Psoas muscle (tissue), 8 donors: ENCODE measurements at places on chromosomes 1 and 21. TPM values are rescaled to one million over a fixed set of nuclear protein-coding genes. Genes with fewer than 3 reads are reported as not detected.

GRCh38 chr1:213274140-213274539 lies 223.1 kb downstream of the RPS6KC1 start:
- no peak for DNase-seq

GRCh38 chr1:58783090-58783992 lies 506 bp downstream of the JUN start:
- peak; percentile 70 for DNase-seq

- no peak for DNase-seq
These were observed 25.3 kb downstream of the DSTYK start for GRCh38 chr1:205186191-205186590.

DNA sequence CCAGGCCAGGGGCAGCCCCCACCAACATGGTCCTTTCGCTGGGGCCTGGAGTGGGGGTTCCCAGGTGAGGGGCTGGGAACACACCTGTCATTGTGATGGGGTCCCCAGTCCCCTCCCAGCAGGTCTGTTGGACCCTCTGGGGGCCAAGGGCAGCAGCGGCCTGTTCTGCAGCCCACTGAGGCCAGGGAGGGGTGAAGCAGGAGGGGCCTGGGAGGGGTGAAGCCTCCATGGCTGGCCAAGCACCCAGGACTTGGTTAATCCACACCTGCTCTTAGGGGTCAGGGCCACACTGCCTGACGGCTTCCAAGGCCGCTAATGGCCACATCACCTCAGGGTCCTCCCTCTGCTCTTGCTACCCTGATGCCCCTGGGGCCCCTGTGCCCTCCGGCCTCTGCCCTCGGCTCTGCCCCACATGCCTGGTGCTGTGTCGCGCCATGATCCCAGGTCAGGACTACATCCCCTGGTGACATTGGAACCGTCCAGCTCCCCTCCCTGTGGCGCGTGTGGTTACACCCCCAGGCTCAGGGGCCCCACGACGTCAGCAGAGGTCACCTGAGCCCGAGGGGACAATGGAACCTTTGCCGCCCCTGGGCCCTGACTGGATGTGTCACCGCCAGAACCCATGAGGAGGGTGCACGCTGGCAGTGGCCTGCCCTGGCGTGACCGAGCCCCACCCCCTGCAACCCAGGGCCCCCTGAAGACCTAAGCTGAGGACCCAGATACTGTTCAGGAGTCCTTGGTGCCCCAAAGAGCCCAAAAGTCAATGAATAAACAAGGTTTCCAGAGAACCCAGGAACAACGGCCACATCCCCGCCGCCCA lies 7.0 kb downstream of the TNFRSF18 start:
- peak; percentile 11 for DNase-seq

DNA sequence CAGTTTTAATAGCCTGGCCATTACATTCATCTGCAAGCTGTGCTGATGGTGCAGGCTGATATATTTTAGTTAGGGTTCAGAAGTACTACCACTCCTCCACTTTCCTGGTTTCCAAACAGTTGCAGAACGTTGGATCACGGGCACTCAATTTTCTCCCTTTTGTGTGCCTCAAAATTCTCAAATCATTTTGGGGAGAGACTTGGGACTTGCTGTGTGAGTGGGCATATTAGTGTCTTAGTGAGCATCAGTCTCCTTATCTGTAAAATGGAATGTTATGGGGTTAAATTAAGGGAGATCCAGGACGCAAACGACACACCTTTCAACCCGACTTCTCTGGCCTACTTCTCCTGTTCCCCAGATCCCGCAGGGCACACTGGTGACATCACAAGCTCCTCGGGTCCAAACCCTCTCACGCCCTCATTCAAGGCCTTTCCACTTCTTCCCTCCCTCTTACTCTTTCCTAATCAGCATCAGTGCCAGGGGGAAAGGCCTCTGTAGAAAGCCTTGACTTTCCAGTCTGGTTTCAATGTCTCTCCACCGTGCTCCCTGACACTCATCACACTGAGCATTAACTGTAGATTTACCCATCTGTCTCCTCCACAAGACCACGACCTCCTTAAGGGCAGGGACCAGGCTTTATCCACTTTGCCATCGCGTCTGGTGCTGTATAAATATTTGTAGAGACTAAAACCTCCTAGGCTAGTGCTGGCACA lies 1.2 kb downstream of the PIGP start:
- peak; percentile 74 for DNase-seq

- DNase-seq = no peak
These were observed 20.2 kb upstream of the IVNS1ABP start for GRCh38 chr1:185337246-185337645.

DNA sequence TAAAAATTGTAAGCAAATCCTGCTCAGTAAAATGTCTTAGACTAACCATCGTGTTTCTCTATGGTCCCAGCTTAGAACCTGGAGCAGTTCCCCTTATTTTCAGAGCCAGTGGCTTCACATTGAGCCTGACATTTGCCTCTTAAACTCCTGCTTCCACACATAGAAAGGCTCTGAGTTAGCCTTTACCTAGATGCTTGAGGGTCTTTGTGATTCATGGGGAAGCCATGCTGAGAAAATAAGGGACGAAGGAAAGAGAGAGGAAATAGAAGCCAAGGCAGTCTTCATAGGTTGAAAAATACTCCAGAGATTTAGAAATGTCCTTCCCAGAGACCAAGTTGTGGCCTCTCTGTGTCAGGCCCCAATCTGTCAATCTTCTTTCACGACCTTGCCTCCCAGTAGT lies 16.1 kb upstream of the RBBP5 start:
- DNase-seq = no peak

GRCh38 chr1:87495147-87495546 lies 166.5 kb downstream of the LMO4 start:
- DNase-seq = no peak

DNA sequence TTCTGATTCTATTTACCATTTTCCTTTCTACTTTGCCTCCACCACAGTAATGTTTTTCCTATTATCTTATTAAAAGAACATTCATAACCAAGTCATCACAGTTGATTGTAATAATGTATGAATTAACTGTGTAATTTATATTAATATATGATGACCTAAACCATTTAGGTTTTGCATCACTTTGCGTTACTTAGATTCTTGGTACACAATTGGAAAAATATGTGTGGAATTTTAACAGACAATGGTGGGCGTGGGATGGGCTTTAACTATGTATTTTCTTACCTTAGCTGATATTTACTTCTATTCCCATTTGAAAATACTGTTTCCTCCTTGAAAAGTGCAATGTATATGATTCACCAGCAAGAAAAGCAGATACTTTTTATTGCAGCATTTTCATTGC lies 3.6 kb downstream of the KRTAP21-3 start:
- no peak for DNase-seq

- DNase-seq = no peak
These were observed 24.8 kb upstream of the MUTYH start for GRCh38 chr1:45365051-45365450.

DNA sequence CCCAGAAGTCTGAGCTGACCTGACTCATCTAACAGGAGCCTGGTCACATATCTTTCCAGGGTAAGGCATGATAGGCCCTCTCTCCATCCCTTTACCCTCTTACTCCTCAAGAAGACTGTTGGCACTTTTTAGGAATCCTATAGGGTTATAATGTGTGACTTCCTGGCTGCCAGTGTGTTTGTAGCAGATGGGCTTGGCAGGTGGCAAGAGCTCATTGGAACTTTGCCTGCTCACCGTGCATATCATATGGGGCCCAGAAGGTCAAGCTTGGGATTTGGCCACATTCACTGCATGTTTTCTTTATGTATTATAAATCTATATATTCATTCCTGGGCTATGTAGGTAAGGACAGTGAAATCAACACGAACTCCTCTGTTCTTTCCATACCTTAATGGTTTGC lies 5.2 kb downstream of the KAZN start:
- no peak for DNase-seq

- no peak for DNase-seq
These were observed 185.0 kb downstream of the TGFBR3 start for GRCh38 chr1:91700771-91701471.

GRCh38 chr1:15414445-15414983 lies 4.8 kb downstream of the EFHD2 start:
- no peak for DNase-seq

GRCh38 chr1:15975358-15975804 lies 520 bp downstream of the ZBTB17 start:
- DNase-seq = peak; percentile 72

DNA sequence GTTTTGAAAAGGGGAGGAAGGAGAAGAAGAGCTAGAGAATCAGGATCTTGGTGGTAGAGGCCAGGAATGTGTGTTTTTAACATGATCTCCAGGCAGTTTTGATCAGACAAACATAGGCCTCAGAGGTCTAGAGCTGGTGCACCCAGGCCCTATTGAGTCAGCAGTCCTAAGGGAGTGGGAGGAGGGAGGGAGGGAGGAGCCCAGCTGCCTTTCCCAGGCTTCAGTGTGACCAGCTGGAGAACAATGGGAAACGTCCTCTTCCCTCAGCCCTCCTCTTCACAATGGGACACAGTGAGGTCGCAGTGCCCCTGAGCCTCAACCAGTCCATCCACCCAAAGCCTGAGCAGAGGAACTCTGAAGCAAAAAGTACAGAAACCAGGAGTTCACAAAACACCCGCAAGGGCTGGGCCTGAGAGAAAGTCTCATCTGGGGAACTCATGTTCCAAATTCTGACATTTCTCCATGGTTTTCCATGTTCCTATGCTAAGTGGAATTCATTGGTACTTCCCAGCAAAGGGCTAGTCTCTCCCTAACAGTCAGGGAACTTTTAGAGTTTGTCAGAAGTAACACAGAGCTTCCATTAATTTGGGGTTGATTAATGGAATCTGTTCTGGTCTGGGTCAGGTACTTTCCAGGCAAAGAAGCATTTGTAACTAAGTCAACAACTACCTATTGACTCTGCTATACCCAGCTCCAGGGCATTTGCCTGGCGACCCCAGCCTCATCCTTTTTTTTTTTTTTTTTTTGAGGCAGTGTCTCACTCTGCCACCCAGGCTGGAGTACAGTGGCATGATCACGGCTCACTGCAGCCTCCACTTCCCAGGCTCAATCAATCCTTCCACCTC lies 37.5 kb downstream of the ELAPOR1 start:
- DNase-seq = peak; percentile 19

GRCh38 chr1:212700223-212700891 lies 717 bp upstream of the BATF3 start:
- peak; percentile 56 for DNase-seq

DNA sequence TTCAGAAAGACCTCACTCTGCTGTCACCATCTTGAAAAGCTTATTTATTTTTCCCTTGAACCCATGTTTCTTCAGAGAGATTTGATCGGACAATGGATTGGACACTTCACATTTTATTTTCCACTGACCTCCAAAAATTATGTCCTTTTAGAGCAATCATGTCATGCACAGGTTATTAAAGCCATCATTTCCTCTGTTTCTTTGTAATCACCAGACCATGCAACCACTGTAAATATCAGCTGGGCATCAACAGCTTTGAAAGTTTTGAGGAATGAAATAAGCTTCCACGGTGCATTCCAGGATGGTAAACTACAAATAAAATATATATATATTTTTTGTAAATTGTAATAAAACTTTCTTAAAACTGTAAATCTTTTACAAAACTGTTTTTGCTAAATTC lies 144.1 kb upstream of the ADAMTS5 start:
- no peak for DNase-seq

DNA sequence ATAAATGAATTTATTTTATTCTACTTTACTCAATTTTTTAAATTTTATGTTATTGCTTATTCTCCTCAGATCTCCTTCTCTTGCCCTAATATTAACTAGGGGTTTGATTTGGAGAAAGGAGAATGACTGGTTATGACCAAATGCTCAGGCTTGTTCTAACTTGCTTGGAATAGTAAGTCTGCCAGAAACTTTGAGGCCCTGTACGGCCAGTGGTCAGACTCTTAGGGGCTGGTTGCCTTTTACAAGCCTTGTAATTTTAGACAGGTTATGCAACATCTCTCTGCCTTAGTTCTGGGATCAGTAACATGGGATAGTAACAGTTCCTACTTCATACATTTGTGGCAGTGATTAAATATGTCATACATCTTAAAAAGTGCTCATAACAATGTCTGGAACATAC lies 279.5 kb downstream of the DUSP10 start:
- DNase-seq = no peak

- DNase-seq = no peak
These were observed 68.5 kb downstream of the FOXJ3 start for GRCh38 chr1:42266253-42267135.

- no peak for DNase-seq
These were observed 63.8 kb downstream of the PLXNA2 start for GRCh38 chr1:208180421-208180820.

- DNase-seq = no peak
These were observed 428.5 kb upstream of the TMPRSS15 start for GRCh38 chr21:18831942-18832676.

GRCh38 chr1:208048904-208049303 lies 138.0 kb upstream of the CD34 start:
- DNase-seq = no peak

DNA sequence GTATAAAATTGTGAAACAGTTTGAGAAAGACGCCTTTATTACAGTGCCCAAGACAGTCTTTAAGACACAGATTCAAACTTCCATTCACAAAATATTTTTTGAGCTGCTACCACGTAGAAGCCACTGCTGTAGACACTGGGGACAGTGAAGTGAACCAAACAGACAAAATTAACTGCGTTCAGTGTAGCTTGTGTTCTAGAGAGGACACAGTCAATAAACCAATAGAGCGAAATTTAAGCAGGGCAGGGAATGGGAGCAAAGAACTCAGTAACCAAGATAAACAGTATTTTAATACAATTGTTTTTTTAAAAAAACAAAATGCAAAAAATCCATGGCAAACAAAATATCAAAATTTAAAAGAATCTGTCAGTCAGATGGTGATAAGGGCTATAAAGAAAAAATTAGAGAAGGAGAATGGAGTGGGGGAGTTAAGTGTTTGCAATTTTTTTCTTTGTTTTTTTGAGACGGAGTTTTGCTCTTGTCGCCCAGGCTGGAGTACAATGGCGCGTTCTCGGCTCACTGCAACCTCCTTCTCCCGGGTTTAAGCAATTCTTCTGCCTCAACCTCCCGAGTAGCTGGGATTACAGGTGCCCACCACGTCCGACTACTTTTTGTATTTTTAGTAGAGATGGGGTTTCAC lies 719 bp upstream of the PARS2 start:
- no peak for DNase-seq

Gene SMCP
- not detected for total RNA-seq

Gene DCST1
- 0.12 TPM for total RNA-seq

Gene ZSWIM5
- 0.90 TPM for total RNA-seq

Gene KLF17
- not detected for total RNA-seq

Gene PRELP
- total RNA-seq = 5.3 TPM

Gene CHI3L2
- 0.41 TPM for total RNA-seq

Gene HIVEP3
- total RNA-seq = 3.4 TPM

Gene FALEC
- not detected for total RNA-seq

Gene RHEX
- total RNA-seq = 0.58 TPM

Gene ROR1
- total RNA-seq = 1.2 TPM

Gene C1orf56
- total RNA-seq = 8.8 TPM

Gene CD164L2
- not detected for total RNA-seq

Gene ADAMTS1
- total RNA-seq = 48.6 TPM

Gene ARHGEF11
- total RNA-seq = 20.8 TPM

Gene GCSAML
- not detected for total RNA-seq
